ACHN (cell line): ENCODE measurements at places on chromosomes 5 and 9.

DNA sequence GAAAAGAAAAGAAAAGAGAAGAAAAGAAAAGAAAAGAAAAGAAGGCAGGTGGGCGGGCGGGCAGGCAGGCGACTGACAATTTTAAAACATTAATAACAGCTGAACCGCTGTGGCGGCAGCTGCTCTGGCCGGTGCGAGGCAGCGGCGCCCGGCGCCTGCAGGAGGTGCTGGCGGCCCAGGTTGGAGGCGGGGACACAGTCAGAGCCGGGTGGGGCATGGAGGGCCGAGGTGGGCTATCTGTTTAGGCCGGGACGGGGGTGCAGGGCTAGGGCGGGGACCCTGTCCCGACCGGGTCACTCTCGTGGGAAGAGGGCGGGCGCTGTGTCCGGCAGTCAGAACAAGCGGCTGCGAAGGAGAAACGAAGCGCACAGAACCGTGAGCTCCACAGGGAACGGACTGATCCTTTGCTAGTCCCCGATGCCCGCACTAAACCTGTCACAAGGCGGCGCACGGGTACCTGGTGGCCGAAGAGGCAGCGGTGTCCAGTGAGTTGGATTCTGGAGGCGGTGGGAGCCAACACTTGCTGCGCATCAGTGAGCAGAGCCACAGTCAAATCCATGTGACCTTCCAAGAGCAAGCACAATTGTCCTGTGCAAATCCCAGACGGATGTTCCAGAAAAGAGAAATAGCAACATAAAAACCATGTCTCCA is 13.6 kb upstream of the ALDOB start:
- peak; percentile 74 for DNase-seq

GRCh38 chr9:35436933-35437332 is 53.0 kb upstream of the RUSC2 start:
- no peak for DNase-seq

DNA sequence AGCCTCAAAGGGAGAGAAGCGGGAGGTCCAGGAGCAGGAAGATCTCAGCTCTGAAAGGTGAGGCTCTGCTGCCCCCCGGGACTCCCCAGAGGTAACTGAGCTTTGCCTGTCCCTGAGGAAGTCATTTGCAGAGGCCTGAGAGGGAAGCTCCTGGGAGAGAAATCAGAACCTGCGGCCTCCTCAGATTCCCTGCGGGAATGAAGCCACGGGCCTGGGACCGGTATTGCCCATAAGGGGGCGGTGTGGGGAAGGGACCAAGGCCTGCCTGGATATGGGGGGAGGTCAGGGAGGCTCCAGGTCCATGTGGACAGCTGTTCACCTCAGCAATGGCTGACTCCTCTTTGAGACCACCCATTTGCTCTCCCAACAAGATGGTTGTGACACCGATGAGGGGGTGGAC is 1.3 kb downstream of the SPATA31E1 start:
- DNase-seq, result peak; percentile 11

DNA sequence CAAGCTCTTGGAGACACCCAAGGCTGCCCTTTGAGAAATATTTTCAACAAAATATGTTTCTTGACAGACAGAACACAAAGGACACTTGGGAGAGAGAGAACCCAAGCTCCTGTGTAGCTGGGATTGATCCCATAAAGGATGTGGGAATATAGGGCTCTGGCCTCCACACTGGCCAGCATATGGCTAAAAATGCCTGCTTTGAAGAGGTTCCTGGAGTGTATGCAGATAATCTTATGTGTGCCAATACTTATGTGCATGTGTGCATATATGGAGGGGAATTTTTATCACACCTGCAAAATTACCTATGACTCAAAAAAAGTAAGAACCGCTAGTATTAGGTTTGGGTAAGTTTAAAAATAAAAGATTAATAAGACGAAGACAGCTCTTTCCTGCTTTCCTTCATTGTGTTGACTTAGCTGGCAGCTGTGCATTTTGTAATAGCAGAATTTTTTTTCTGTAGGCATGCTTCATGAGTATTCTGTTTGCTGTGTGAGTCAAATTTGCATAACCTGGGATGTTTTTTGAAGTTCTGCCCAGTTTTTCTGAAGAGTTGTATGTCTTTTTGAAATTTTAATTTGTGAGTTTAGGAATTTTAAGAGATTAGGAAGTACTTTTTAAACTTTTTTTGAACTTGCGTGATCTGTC is 42.6 kb downstream of the HACD4 start:
- no peak for DNase-seq
